ENCODE measurements at places on chromosomes 3 and 15.

DNA sequence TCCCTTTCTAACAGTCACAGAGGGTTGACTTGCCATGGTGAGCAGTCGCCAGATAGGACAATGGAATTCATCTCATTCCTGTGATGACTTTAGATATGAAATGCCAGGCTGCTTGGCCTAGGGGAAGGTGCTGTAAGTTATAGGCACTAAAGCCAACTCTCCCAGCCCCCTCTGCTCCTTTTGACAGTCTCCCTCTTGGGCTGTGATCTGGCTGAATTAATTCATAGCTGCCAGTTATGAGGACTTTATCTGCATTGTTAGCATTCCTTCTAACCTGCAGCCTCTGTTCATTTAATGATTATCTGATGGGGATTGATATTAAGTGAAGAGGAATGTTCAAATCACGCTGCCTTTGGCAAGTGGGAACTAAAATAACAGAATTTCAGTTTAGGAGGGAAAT lies 427.1 kb upstream of the RASGRP1 start:
- no peak for DNase-seq

GRCh38 chr3:160398820-160399124 lies 253 bp downstream of the IFT80 start:
- no peak for DNase-seq

GRCh38 chr15:40693904-40694687 lies 878 bp upstream of the RAD51 start:
- DNase-seq: no peak

DNA sequence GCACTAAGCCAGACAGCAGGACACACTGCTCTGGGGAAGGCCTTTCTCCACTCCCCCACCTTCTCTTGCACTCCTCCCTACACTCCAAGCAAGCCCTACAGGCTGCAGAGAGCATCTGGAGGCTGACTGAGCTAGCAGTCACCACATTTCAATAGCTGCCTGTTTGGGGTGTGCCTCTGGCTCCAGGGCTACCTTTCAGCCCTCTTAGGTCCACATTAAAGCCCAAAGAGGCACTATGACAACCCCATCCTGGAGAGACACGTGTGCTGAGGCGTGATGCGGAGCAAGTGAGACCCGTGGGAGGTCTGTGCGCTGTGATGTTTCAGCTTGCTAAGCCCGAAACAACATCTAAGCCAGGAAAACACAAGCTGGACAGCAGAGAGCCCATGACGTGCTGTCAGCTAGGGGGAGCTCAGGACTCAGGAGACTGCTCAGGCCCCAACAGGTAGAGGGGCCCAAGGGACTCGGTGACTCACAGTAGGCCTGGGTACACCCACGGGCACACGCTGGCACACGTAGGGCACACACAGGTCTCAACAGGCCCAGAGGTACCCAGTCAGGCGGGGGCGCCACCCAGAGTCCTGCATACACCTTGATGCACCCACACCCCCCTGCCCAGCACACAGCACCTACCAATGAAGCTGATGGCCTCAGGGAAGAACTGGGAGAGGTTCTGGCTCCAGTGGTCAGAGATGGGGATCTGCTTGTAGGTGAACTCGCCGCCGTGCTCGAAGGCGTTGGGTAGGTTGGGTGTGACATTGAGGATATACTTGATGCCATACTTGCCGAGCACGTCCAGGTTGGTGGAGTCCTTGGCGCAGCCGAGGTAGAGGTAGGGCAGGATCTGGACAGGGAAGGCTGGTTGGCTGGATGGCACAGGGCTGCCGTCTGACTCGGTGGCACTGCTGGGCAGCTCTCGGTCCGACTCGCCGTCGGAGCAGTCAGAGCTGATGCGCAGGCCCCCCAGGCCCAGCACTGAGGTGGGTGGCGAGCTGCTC lies 2.8 kb downstream of the DUSP7 start:
- no peak for DNase-seq

- no peak for DNase-seq
These were observed 170.6 kb downstream of the MYRIP start for GRCh38 chr3:39980058-39980457.

DNA sequence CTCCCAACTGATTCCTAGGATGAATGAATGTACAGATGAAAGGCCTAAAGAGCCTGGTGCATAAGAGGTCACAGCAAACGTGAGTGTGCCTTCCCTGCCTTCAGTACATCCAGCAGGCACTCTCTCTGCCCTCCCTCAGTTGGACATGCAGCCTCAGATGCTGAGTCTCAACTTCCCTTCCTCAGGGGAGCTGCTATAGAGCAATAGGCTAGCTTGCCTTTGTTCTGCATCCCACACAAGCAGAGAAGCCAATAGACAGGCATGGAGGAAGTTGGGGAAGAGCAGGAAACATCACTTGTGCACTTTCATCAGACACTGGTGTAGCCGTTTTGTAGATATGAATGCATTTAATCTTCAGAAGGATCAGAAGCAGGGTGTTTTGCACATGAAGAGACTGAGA lies 147.5 kb upstream of the THBS1 start:
- DNase-seq: no peak

All from HCT116 (cell line).